ENCODE measurements at places on chromosomes 2 and 18. TPM values are rescaled to one million over a fixed set of nuclear protein-coding genes. Genes with fewer than 3 reads are reported as not detected.

Gene PSMA8
- 0.16 TPM for total RNA-seq

Gene REG3G
- total RNA-seq, result not detected

Gene SP5
- 0.55 TPM for total RNA-seq

Gene SERPINB2
- 0.27 TPM for total RNA-seq

Gene EXOC6B
- total RNA-seq, result 192 TPM

Gene IL36RN
- not detected for total RNA-seq

Gene TMEM163
- 0.15 TPM for total RNA-seq

GRCh38 chr2:70532244-70532935, 21.2 kb downstream of the TGFA start:
- no peak overlapping the region for H3K4me3 ChIP-seq
- no peak overlapping the region for H3K27ac ChIP-seq
- no peaks in the 10 kb centered on the region for H3K4me1 ChIP-seq
- no peaks in the 10 kb centered on the region for H3K27me3 ChIP-seq
- DNase-seq, result no peak

- no peaks in the 10 kb centered on the region for H3K4me1 ChIP-seq
- H3K36me3 ChIP-seq, result no peaks in the 10 kb centered on the region
These were observed 134.5 kb upstream of the CTAGE1 start for GRCh38 chr18:22552254-22552653.

DNA sequence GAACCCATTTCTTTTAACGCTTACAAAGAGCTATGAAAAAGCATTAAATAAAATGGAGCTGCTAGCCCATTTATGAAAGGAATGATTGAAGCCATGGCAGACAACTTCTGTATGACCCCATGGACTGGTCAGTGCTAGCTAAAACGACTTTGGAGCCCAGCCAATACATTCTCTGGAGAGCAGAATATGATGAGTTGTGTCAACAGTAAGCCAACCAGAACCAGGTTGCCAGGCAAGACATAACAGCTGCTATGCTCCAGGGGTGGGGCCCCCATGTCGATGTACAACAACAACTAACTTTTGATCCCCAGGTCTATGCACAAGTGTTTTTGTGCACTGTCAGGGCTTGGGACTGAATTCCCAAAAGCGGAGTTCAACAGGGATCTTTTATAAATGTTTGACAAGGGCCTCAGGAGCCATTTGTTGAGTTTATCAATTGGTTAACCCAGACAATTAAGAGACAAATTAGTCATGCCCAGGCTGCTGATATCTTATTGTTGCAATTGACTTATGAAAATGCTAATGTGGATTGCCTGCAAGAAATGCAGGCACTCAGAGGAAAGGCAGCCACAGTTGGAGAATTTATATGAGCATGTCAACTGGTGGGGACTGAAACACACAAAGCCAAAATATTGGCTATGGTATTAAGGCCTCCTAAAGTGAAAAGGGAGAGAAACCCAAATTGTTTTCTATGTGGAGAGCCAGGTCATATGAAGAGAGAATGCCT, 64.6 kb upstream of the MYO3B start:
- H3K36me3 ChIP-seq, result no peaks in the 10 kb centered on the region
- no peak for DNase-seq
- H3K27me3 ChIP-seq, result no peaks in the 10 kb centered on the region
- no peaks in the 10 kb centered on the region for H3K4me1 ChIP-seq
- no peak overlapping the region for H3K4me3 ChIP-seq

DNA sequence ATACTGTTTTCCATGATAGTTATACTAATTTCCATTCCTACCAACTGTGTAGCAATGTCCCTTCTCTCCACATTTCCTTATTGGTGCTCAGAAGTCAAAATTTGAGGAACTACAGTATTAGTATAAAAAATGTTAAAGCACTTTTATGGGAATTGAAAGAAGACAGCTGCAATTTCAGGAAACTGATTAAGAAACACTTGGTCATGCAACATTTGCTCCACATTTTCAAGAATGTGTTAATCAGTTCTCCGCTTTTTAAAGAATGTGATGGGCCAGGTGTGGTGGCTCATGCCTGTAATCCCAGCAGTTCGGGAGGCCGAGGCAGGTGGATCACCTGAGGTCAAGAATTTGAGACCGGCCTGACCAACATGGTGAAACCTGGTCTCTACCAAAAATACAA, 33.6 kb upstream of the MGAT4A start:
- no peaks in the 10 kb centered on the region for H3K27me3 ChIP-seq
- H3K4me3 ChIP-seq, result no peak overlapping the region
- no peak overlapping the region for H3K27ac ChIP-seq

DNA sequence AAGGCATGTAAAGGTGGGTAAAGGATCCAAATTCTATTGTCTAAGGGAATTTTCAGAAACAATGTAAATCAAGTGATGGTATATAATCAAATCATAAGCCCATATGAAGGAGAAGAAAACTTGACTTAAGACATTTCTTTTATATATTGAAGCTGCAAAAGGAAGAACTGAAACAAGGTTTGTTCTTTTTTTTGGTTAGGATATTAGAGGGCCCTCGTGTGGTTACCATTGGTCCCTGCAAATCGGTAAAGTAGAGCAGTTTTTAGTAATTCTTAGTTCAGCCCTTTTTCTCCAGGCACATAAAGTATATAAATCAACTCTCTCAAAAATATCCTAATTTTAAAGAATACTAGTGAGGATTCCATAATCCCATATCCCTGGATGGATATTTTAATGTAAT, 105.6 kb upstream of the STK17B start:
- peaks cover 28% of the 10 kb centered on the region for H3K4me1 ChIP-seq
- no peak overlapping the region for H3K4me3 ChIP-seq
- no peaks in the 10 kb centered on the region for H3K36me3 ChIP-seq
- DNase-seq, result no peak
- H3K27me3 ChIP-seq, result no peaks in the 10 kb centered on the region

DNA sequence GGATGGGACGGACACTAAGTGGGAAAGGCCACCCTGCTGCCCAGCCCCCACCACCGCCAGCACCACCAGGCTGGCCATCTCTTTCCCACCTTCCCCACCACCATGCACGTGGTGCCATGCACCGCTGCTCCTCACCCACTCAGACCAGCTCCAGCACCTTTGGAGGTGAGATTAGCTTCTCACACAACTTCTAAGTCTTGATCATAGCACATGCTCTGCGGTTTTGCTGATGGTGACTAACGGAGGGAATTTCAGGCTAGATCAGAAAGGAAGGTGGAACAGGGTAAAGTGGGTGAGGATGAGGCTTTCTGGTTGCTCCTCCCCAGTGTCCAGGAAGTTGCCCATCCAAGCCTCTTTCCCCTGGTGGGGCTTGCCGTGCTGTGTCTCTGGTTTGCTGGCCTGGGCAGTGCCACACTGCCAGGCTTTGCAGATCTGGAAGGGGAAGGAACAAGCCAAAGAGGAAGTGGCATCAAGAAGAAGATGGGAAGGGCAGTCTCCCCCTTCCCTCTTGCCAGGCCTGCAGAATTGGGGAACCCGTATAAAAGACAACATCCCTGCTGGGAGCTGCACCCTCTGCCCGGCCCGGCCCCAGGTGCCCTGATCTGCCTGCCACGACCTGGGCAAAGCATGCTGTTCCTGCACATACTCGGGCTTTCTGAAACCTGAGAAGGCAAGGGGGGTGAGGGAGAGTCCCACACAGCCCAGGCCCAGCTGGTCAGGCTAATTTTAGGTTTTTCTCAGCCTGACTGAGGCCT, 44.3 kb upstream of the CAB39 start:
- H3K36me3 ChIP-seq, result no peaks in the 10 kb centered on the region
- peaks cover 17% of the 10 kb centered on the region for H3K4me1 ChIP-seq
- DNase-seq, result peak; percentile 51

DNA sequence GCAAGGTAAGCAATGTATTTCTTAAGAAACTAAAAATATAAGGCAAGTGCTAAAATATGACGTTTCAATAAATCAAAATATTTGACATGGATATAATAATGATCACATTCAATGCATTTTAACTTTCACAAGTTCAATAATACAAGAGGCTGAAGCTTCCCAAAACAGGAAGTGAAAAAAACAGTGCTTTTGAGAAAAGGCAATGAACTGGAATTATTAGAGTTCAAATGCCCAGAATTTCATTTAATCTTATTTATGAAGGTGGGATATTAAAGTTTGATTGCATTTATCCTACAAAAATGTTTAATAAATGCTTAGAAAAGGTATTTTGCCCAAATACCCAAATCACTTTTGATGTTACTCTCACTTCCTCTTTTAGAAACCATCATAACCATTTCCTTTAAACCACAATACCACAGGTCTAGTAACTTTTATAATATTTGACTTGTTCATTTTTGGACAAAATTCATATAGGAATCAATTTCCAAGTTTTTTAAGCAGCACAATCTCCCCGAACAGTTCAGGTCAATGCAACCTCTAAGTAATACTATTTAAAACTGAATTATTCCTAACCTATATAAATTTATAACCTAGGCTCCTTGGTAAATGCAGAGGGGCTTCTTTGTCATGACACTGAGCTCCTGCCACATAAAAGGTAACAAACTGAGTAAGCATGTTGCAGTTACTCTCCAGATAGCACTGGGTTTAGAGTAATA, 2.1 kb downstream of the NCKAP1 start:
- no peaks in the 10 kb centered on the region for H3K36me3 ChIP-seq
- DNase-seq, result no peak
- peak overlapping the region; percentile 89 for H3K4me3 ChIP-seq
- peak overlapping the region; percentile 95 for H3K27ac ChIP-seq
- H3K27me3 ChIP-seq, result no peaks in the 10 kb centered on the region
